CD14-positive monocyte (primary cell): ENCODE measurements at places on chromosomes 6 and 20. TPM values are rescaled to one million over a fixed set of nuclear protein-coding genes. Genes with fewer than 3 reads are reported as not detected.

- H3K4me1 ChIP-seq: no peaks in the 10 kb centered on the region
- no peaks in the 10 kb centered on the region for H3K36me3 ChIP-seq
- no peak for DNase-seq
- H3K27ac ChIP-seq: no peak overlapping the region
- H3K4me3 ChIP-seq: no peak overlapping the region
- no peaks in the 10 kb centered on the region for H3K27me3 ChIP-seq
Measured at GRCh38 chr6:22612236-22612635, 42.9 kb downstream of the HDGFL1 start.

The PTCHD4 gene
- not detected in 2 replicates for polyA plus RNA-seq

- DNase-seq: no peak
- H3K4me1 ChIP-seq: peaks cover 44% of the 10 kb centered on the region
- no peak overlapping the region for H3K4me3 ChIP-seq
- H3K27me3 ChIP-seq: no peaks in the 10 kb centered on the region
- H3K36me3 ChIP-seq: peaks cover 79% of the 10 kb centered on the region
Measured at GRCh38 chr20:37314099-37314498, 24.6 kb downstream of the MANBAL start.

- H3K4me3 ChIP-seq: no peak overlapping the region
- no peaks in the 10 kb centered on the region for H3K27me3 ChIP-seq
- DNase-seq: no peak
- peaks cover 6% of the 10 kb centered on the region for H3K4me1 ChIP-seq
- H3K27ac ChIP-seq: no peak overlapping the region
- H3K36me3 ChIP-seq: no peaks in the 10 kb centered on the region
Measured at GRCh38 chr6:137821491-137821890, 45.6 kb upstream of the TNFAIP3 start.

The LY6G6C gene
- polyA plus RNA-seq: not detected

The ZNF76 gene
- polyA plus RNA-seq: 9.6 TPM

GRCh38 chr20:40860487-40860902 is 168.1 kb upstream of the TOP1 start:
- no peak overlapping the region for H3K4me3 ChIP-seq

GRCh38 chr20:56362833-56363413 is 4.1 kb downstream of the FAM210B start:
- peaks cover 18% of the 10 kb centered on the region for H3K4me1 ChIP-seq
- H3K27ac ChIP-seq: no peak overlapping the region
- H3K4me3 ChIP-seq: no peak overlapping the region

The WFDC5 gene
- not detected for polyA plus RNA-seq

The FAM162B gene
- polyA plus RNA-seq: not detected

The CTCFL gene
- polyA plus RNA-seq: not detected
